ENCODE measurements at places on chromosomes 3 and 15.

GRCh38 chr3:15243822-15244482 lies 37.9 kb downstream of the CAPN7 start:
- no peak for DNase-seq

GRCh38 chr3:125116311-125117080 lies 60.7 kb upstream of the HEG1 start:
- DNase-seq: no peak

DNA sequence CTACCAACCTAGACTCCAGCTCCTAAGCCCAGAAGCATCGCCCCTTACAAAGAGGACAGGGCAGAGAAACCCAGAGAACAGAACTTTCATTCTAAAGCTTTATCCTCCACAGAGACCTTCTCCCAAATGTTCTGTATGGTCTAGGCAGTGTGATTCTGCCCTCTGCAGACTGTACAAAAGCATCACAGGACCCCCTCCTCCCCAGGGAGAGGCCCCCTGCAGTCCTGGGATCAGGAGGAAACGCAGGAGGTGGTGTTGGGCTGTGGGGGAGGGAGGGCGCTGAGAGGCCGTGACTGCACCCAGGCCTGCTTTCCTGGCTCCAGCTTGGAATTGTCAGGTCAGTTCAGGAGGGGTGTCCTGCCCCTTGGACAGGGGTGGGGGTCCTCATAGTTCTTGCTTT lies 101.3 kb downstream of the DGKG start:
- DNase-seq: no peak

DNA sequence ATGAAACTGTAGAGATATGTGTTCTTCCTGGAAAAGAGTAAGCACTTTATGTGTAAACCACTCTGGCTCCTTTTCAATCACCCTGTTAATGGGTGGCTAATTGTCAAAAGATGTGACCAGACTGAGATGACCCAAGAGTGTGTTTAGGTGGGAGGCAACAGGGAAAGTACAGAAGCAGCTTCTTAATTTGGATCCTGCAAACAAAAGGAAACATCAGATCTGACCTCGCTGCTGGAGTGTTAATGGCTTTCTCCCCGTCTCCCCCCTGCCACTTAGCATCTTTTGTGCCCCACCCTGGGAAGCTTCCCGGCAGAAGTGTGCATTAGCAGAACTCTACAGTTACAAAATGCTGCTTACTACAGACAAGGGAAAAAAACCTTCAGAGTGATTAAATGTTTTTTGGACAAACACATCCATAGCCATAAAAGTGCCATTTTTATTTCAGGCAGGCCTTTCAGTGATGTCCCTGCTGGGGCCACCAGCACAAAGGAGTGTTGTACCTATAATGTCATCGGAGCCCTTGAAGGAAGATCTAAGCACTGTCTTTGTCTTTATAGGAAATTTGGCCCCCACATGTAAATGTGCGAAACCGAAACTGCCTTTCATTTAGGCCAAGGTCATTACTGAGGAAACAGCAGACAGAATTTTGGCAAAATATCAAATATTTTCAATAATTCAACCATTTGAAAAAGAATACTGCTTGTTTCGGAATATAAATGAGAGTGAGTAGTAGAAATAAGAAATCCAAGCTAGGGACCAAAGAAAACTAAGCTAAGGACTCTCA lies 311.0 kb downstream of the WDR72 start:
- no peak for DNase-seq

- DNase-seq: no peak
These were observed 50.3 kb downstream of the LRIG1 start for GRCh38 chr3:66450390-66451022.

DNA sequence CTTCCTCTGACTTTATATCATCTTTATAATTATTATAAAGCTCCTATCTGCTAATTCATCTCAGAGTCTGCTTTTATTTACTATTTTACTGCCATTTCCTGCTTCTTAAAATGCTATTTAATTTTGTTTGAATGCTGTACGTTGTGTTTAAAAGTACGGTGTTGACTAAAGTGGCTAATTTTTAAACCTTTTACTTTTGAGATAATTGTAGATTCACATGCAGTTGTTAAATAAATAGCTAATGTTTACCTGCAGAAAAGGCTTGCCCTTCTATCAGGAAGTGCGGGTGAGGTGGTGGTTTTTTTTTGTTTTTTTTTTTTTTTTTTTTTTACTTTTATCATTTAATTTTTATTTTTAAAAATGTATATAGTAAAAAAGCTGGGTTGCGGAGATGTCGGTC lies 41.3 kb downstream of the XYLB start:
- no peak for DNase-seq

- no peak for DNase-seq
These were observed 17.7 kb upstream of the GK5 start for GRCh38 chr3:142243134-142243533.
